Pancreas (tissue), 10 donors: ENCODE measurements at places on chromosomes 1 and 21. TPM values are rescaled to one million over a fixed set of nuclear protein-coding genes. Genes with fewer than 3 reads are reported as not detected.

DNA sequence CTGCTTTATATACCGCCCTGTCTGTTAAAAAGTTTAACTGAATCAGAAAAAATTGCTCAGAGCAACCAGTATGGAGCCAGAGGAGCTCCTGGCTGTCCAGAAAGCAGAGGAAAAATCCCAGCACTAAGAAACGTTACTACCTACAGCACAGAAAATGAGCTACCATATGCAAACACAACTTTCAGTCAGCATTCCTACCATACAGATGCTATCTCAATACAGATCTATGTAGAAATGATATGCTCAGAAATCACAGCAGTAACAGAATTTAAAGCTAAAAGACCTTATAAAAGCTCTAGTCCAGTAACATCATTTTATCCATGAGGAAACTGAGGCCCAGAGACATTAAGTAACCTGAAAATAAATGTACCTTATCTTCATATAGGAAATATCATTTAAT is 38.7 kb downstream of the PCNX2 start:
- no peak for DNase-seq

DNA sequence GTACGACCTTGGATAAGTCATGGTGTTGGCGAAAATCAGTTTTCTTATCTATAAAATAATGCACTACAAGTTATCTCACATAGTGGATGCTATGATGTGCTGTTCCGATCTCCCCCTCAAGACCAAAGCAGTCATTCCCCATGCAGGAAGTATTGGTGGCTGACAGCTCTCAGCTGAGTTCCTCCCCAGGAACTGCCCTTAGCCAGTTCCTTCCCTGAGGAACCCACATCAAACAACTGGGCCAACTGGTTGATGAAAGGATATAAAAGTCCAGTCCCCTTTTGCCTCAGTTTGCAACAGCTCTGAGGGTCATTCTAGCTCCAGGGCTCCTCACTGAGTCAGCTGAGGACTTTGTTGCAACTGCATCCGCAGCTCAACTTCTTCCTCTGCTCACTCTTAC is 16.1 kb upstream of the SLAMF1 start:
- no peak for DNase-seq

- no peak for DNase-seq
These were observed 939 bp upstream of the CCN1 start for GRCh38 chr1:85579622-85580021.

GRCh38 chr1:68938051-68938666 is 441.3 kb upstream of the DEPDC1 start:
- DNase-seq, result no peak

- no peak for DNase-seq
These were observed 39.0 kb upstream of the IL20 start for GRCh38 chr1:206826394-206826793.

DNA sequence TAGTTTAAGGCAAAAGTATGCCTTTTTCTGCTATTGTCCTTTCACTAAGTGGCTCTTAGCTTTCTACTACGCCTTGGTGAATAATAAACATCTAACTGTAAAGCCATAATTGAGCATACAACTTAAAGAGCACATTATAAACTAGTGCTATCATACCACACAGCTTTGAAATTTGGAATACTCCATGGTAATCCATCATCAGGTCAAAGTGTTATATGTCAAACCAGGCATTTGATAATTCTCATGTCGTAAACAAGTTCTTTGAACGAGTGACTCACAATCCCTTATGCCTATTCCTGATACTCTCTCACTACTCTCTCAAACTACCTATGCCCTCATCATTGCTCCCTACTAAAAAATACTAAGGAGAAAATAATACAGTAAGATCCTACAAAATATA is 60.3 kb upstream of the FMN2 start:
- DNase-seq, result no peak

DNA sequence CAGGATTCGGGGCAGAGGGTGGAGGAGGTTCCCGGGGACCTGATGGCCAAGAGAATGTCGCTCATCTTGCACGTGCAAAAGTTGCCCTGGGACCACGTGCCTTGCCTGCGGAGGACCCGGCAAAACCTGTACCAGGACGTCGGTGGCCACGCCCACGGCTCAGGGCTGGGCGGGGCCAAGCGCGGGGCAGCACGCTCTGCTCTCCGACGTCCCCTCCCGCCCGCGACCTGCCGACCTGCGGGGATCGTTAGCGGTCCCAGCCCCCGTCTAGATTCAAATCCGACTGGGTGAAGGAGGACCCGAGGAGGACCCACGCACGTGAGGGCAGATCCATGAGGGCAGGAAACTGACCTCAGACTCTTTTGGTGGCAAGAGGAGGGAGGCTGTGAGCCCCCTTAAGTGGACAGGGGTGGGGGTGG is at the start of gene C1orf167:
C1orf167 (plus strand) TSS at position 206 of the 419 bp plus-strand sequence. CDS start 2,208 bp downstream, outside the sequence.
- DNase-seq, result no peak

- DNase-seq, result no peak
These were observed 209.5 kb downstream of the SMYD3 start for GRCh38 chr1:246297279-246298265.

Gene PRRX1
- 2.7 TPM for total RNA-seq

Gene TMEM61
- 1.7 TPM for total RNA-seq

Gene SYCP1
- not detected for total RNA-seq
